ENCODE measurements at places on chromosomes 7 and 10.

DNA sequence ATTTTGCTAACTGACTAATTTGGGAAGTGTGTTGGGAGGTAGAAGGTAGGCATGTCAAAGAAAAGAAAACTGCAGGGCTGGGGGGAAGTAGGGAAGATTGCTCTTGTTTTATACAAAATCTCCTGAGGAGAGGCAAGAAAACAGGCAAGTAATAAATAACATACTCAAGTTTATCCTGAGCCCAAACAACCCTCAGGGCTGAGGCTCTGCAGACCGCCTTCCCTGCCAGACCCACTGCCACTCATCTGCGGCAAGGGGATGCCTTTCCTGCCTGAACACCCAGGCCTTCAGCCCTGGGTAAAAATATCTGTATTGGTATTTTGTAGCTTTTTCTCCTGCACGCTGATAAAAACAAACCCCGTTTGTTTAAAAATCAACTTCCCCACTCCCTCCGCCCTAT, 399.8 kb upstream of the NFE2L3 start:
- no peak for DNase-seq

DNA sequence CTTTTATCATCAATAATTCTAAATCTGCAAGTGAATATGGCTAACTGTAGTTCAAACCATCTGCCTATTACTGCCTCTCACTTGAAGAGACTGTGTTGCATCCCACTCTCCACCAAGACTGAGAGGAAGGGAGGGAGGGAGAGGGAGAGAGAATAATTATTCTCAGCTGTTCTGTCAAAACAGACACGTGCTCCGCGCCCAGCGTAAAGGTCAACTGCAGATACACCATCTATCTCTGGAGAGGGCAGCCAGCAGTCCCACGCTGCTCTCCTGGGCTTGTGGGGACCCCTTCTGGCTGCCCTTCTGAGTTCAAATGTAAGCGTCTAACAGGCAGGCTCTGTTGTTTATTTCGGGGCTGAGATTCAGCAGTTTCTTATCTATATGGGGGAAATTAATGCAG, 625.5 kb upstream of the GALNT17 start:
- no peak for DNase-seq

- DNase-seq = no peak
Observed at GRCh38 chr10:120970595-120971529, 119.7 kb downstream of the WDR11 start.

GRCh38 chr7:141708351-141708750, at the start of gene WEE2:
TSS of gene WEE2 (plus strand) at chr7:141708353. CDS start at chr7:141708759, 406 bp downstream.
- DNase-seq = no peak

- DNase-seq = no peak
Observed at GRCh38 chr10:33117230-33117629, 159.2 kb upstream of the ITGB1 start.

DNA sequence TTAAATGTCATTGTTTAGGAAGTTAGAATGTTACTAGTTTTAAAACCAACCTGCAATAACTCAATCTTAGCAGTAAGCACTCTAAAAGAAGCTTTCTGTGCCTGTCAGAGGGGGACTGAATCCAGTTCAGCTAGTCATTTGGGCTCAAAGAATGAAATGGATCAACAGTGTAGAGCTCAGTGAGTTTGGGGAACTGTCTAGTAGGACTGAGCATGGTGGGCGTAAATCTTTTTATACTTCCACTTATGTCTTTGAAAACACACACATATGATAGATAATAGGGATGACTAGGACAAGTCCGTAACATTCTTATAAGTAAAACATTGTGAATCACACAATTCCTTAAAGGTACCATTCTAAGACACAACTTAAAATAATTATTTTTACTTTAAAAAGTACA, 11.5 kb downstream of the GSAP start:
- DNase-seq = no peak

GRCh38 chr7:99910976-99911375, 8.4 kb downstream of the TRIM4 start:
- no peak for DNase-seq

All from NCI-H1436 treated with DMSO at 0.1 percent for 48 hours (cell line).